ENCODE measurements at places on chromosomes 2 and 18.

GRCh38 chr2:232085826-232086425 is 124.4 kb downstream of the DIS3L2 start:
- DNase-seq = no peak

- DNase-seq = no peak
Observed at GRCh38 chr2:33496150-33496549, 19.7 kb downstream of the RASGRP3 start.

- no peak for DNase-seq
Observed at GRCh38 chr2:99812426-99812825, 322.6 kb upstream of the REV1 start.

GRCh38 chr2:106058469-106059137 is 135.5 kb downstream of the UXS1 start:
- DNase-seq = no peak

DNA sequence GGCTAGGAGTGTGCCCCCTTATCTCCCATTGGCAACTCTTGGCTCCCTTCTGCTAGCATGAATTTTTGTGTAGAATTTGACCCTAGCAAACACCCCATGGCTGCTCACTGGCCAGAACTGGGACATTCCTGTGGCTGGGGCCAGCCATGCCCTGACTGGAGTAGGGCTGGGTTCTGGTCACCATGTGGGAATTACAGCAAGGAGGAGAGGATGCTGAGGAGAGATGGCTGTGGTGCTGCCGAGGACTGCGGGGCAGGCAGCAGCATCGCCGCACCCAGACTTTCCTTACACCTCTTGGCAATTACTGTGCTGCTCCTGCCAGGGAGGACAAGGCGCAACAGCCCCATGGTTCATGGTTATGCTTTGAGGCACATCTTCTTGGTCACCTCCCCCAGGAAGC is 12.7 kb downstream of the KCNF1 start:
- no peak for DNase-seq

- no peak for DNase-seq
Observed at GRCh38 chr2:47237375-47238334, 82.5 kb upstream of the STPG4 start.

DNA sequence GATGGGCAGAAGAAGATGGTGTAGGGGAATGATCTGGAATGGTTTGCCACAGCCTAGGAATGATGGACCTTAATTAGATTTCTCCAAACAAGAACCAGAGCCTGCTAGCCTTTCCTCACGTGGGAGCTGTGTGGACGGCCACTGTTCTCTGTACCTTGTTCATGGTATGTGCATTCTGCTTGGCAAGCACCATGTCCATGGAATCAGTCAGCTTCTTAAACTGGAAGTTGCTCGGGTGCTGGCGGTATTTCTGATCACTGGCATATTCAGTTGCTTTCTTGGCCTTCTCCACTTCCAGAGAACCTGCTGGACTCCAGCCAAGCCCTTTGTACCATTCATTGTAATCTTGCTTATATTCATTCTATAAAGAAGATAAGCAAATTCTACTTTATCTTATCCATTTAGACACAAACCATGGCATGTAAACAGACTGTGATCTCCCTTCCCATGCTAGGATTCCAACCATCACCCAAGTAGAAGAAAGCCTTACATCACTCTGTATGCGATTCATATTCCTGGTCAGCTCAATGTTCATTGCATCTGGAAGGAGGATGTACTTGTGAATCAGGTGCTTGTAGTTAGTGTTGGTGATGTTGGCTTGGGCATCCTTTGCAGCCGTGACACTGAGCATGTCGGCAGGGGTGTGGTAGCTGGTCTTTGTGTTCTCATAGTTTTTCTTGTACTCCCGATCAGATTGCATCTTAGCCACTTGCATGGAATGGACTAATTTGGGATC is 78.4 kb downstream of the NEB start:
- no peak for DNase-seq

- no peak for DNase-seq
Observed at GRCh38 chr2:59752071-59752470, 801.4 kb downstream of the BCL11A start.

GRCh38 chr2:3022841-3023372 is 354.7 kb downstream of the EIPR1 start:
- DNase-seq = no peak

DNA sequence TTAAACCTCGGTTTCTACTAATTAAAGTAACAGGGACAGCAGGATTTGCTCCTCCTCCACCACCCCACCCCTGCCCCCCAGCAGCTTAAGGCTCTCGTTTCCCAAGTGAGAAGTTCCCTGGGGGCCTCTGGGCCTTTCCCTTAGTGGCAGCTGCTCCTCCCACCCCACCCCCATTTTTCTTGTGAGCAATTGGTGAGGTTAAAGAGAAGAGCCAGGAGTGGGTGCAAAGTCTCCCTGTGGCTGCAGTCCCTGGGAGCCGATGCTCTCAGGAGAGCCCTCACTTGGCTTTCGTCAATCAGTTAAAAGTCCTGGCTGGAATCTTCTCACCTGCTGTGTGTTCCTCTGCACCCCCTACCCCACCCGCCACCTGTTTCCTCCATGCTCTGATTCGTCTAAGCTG is 48.7 kb upstream of the AGAP1 start:
- DNase-seq = no peak

- DNase-seq = no peak
Observed at GRCh38 chr2:139480161-139480650, 700.0 kb upstream of the NXPH2 start.

DNA sequence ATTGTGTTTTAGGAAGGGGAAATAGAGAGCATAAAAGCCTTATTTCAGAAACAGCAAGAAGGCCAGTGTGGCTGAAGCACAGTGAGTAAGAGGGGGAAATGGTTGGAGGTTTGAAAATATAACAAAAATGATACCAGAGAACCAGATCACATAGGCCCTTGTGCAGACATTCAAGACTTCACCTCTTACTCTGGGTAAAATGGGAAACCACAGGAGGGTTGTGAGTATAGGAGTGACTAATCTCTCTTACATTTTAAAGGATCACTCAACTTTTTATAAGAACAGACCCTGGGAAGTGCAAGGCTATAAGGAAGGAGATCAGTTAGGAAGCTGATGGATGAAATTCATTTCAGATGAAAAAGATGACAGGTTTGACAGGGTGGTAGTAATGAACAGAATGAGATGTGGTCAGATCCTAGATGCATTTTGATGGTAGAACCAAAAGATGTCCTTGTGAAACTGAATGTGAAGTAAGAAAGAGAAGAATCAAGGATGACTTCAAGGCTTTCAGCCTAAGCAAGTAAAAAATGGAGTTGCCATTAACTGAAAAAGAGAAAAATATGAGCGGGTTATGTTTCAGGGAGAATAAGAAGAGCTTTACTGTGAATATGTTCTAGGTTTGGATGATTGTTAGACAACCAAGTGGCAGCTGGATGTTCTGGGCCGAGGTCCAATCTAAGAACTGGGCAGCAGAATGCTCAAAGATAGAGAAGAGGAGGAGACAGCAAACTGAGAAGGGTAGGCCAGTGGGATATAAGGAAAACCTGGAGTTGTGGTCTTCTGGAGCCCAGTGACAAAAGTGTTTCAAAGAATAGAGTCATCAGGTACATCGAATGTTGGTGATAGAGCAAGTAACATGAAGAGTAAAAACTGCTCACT is 65.1 kb downstream of the USP40 start:
- DNase-seq = no peak

DNA sequence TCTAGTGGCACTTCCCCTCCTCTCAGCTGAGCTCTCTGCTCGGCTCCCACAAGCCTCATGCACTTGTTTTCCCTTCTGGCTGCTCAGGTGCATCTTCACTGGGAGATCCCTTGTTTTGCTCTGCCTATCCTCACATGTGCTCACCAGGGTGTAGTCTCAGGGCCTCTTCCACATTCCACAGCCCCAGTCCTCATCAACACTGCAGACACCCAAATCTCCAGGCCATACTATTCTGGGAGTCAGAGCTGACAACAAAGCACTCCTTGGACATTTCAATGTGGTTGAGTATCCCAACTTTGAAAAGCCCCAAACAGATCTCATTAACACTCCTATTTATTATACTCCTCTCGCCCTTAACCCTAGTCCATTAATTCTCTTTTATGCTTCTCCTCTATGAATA is 71.3 kb downstream of the CCDC93 start:
- no peak for DNase-seq

- DNase-seq = no peak
Observed at GRCh38 chr18:3877678-3878077, 427.7 kb downstream of the TGIF1 start.

- no peak for DNase-seq
Observed at GRCh38 chr18:21930177-21930576, 189.6 kb downstream of the MIB1 start.

DNA sequence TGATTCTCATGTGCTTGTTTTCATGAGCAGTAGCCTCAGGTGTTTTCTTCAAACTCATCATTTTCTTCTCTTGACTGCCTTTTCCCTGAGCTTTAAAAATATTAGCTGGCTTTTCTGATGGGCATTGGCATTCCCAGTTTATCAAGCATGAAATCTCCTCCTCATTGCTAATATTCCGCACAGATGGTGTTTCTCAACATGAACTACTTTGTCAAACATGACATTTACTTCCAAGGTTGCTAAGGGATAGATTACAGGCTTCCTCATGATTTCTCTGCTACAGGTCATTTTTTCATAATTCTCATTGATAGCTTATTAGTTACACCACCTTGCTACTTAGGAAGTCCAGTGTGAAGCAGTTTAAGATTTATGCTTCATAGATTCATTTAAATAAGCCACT is 1116.9 kb upstream of the CNTNAP5 start:
- no peak for DNase-seq

DNA sequence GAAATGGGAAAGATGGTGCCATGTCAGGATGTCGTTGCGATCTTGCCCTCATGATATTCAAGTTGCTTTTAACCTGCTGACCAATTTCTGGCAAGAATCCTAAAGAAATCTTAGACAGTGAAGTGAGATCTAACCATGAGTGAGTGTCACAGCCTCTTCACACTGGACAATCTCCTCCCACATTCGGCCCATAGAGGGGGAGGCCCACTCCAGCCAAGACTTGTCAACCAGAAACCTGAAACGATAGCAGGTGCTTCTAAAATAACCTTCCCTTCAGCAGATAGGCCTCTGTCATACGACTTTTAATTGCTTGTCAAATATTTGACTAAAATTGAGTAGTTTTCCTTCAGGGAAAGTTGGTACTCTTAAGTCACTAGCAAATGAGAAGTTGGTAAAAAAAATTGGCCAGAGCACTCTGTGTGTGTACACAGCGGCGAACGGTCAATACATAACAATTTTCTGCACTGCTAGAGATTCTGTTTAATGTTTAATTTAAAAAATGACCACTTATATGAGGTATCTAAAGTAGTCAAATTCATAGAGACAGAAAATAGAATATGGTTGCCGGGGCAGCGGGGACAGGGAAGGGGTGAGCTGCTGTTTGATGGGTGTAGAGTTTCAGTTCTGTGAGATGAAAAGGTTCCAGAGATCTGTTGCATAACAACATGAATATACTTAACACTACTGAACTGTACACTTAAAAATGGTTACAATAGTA is 110.2 kb downstream of the VAPA start:
- DNase-seq = no peak

DNA sequence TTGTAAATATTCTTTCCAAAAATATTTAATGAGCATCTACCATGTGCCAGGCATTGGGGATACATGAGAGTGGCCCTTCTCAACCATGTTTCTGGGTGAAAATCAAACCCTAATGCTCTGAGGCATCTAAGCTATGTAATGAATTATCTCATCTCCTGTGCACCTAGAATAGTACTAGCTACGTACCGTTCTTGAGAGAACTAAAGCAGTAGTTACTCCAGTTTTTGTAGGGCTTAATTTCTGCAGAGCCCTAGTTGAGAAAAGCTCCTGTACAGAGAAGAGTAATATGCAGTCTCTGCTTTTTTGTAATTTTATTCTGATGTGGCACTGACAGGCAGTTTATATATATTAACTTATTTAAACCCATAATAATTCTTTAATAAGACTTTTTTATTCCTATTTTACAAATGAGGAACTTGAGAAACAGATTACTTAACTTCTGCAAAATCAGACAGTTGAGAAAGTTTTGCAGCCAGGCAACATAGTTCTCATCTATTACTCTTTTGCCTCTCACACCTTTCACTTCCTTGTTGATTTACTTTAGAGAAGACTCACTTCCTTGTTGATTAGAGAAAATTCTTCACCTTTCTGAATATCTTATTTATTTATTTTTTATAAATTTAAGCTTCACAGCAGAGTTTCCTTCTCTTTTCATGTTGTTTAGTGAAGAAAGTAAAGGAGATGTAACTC is 3.1 kb downstream of the SPOPL start:
- DNase-seq = no peak

- no peak for DNase-seq
Observed at GRCh38 chr18:71237641-71238040, 948.8 kb downstream of the SOCS6 start.

- no peak for DNase-seq
Observed at GRCh38 chr2:217794133-217794986, 208.4 kb downstream of the TNS1 start.
